Naive thymus-derived CD8-positive, alpha-beta T cell (primary cell): ENCODE measurements at places on chromosomes 4 and X.

- no peak overlapping the region for H3K4me3 ChIP-seq
- H3K27ac ChIP-seq, result no peak overlapping the region
- H3K36me3 ChIP-seq, result no peaks in the 10 kb centered on the region
- no peak for DNase-seq
- no peaks in the 10 kb centered on the region for H3K4me1 ChIP-seq
These were observed 77.0 kb downstream of the GLRA3 start for GRCh38 chr4:174752026-174752425.

DNA sequence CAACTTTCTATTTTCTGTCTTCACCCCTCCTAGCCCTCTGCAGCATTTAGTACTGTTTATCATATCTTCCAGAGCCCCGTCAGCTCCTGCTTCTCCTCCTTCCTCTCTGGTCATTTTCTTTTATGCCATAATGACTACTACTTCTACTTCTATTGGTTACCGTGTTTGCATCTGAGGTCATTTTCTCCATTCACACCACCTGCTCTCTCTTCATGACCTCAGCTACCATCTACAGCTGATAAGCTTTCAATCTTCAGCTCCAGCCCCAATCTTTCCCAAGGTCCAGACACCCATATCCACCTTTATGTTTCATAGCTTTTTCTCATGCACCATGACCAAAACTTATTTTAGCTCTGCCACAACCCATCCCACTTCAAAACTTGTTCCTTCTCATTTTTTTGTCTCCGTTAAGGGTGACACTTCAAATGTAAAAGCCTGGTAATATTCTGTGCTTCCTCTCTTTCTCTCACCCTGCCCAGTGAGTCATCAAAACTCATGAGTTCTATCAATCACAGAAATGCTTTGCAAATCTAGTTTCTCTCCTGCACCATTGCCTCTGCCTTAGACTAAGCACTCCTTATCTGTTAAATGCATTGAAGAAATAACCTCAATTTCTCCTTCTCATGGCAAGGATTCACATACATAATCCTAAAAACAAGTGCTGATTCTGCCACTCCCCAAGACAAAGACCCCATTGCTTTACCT lies 71.3 kb upstream of the IQCM start:
- H3K36me3 ChIP-seq, result no peaks in the 10 kb centered on the region
- no peaks in the 10 kb centered on the region for H3K4me1 ChIP-seq
- H3K27ac ChIP-seq, result no peak overlapping the region
- no peak overlapping the region for H3K4me3 ChIP-seq
- no peak for DNase-seq

- H3K36me3 ChIP-seq, result no peaks in the 10 kb centered on the region
- no peaks in the 10 kb centered on the region for H3K27me3 ChIP-seq
- H3K27ac ChIP-seq, result peak overlapping the region; percentile 10
- no peak for DNase-seq
- H3K4me3 ChIP-seq, result no peak overlapping the region
These were observed 146.2 kb upstream of the JADE1 start for GRCh38 chr4:128663325-128663724.

DNA sequence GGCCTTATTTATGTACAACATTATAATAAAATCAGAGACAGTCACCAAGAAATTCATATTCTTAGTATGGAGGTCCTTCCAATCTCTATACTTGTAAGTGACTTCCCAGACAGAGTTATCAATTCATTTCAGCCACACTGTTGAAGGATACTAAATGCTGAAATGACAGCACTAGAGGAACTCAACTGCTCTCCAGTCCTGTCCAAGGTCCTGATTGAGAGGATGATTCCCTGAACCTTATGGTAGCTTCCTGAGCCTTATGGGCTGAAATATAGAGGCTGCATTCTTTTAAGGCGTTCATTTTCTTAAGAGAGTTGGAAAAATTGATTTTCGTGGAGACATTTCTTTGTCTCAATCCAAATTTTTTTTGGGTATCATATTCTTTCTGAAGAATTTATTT lies 205.9 kb downstream of the TLL1 start:
- DNase-seq, result no peak
- H3K36me3 ChIP-seq, result no peaks in the 10 kb centered on the region
- no peaks in the 10 kb centered on the region for H3K4me1 ChIP-seq
- H3K27me3 ChIP-seq, result no peaks in the 10 kb centered on the region
- H3K4me3 ChIP-seq, result no peak overlapping the region

- no peaks in the 10 kb centered on the region for H3K36me3 ChIP-seq
- H3K27ac ChIP-seq, result no peak overlapping the region
- H3K4me1 ChIP-seq, result no peaks in the 10 kb centered on the region
These were observed 285.6 kb downstream of the ARHGAP24 start for GRCh38 chr4:85760511-85760910.

DNA sequence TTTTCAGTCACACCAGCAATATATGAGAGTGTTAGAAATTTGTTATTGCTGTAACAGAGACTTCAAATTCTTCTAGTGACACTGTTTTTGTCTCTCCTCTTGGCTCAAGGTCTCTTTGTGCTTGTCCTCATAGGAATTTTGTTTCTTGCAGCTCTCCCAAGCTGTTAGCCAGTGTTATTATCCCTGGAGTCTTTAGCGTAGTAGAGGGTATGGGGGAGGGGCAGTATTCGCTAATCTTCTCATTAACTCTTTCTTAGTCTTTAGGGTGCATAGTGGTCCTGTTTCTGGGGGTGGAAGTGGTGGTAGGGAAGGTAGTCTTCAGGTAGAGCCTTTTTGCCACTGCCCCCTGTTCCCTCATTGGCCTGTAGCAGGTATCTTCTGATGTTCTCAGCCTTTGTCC lies 79.4 kb downstream of the JADE3 start:
- H3K27ac ChIP-seq, result no peak overlapping the region
- no peaks in the 10 kb centered on the region for H3K4me1 ChIP-seq
- no peak overlapping the region for H3K4me3 ChIP-seq
- DNase-seq, result no peak
- no peaks in the 10 kb centered on the region for H3K36me3 ChIP-seq
